Body of pancreas (tissue), 4 donors: ENCODE measurements at places on chromosomes 16 and 17. TPM values are rescaled to one million over a fixed set of nuclear protein-coding genes. Genes with fewer than 3 reads are reported as not detected.

PLCG2 gene
- total RNA-seq: 6.7 TPM

TTLL6 gene
- not detected for total RNA-seq

DNA sequence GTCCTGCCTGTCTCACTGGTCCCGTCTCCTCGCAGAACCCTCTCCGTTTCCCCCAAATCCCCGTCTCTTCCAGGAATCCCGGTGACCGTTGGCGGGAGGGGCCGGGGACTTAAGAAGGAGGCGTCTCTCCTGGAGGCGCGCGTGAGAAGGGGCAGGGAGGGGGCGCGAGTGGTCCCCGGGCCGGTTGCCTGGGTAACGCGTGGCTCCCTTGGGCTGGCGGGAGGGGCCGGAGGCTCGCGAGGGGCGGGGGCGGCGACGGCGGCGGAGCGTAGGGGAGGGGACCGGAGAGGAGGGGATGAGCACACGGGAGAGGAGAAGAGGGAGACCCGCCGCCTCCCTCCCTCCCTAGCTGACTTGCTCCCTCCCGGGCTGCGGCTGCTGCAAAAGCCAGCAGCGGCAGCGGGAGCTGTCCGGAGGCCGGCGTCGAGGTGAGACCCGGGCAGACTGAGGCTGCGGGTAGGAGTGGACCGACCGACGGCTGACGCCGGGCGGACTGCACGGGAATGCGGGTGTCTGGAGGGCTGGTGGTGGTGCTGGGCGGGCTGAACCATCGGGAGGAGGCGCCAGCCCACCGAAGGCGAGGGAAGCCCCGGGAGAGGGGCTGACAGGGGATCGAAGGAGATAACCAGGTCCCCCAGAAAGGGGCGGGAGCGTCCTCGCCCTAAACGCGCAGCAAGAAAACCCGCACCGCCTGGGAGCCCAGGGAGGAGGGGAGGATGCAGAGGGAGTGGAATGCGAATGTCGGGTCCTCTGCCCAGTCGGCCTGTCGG is at the start of gene PRRT2:
TSS of gene PRRT2 (plus strand) at position 298 of the 770 bp plus-strand sequence. CDS start 862 bp downstream, outside the sequence.
- H3K27ac ChIP-seq: peak within 1 kb of the TSS; percentile 90
- peaks cover 65% of the 10 kb centered on the region for H3K4me1 ChIP-seq
- H3K36me3 ChIP-seq: no peaks in the 10 kb centered on the region
- DNase-seq: peak; percentile 45
- no peaks in the 10 kb centered on the region for H3K27me3 ChIP-seq

DNA sequence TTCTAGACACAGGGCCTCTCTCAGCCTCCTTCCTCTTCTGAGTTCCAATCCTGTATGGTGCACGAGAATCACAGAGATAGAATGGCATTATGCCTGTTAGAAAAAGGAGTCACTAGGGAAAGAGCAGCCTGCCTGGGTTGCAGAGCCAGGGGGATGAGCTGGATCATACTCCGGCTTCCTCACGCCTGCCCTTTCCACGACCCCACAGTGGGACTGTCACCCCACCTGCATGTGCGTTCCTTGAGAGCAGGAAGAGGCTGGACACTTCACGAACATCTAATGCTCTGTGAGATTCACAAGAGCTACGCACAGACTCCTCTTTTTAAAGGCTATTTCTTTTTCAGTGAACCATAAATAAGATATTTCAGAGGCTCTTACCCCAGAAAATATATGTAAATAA is 54.8 kb downstream of the N4BP1 start:
- peaks cover 34% of the 10 kb centered on the region for H3K4me1 ChIP-seq
- H3K27ac ChIP-seq: no peak overlapping the region
- no peaks in the 10 kb centered on the region for H3K27me3 ChIP-seq
- H3K36me3 ChIP-seq: no peaks in the 10 kb centered on the region
- H3K4me3 ChIP-seq: no peak overlapping the region

DNA sequence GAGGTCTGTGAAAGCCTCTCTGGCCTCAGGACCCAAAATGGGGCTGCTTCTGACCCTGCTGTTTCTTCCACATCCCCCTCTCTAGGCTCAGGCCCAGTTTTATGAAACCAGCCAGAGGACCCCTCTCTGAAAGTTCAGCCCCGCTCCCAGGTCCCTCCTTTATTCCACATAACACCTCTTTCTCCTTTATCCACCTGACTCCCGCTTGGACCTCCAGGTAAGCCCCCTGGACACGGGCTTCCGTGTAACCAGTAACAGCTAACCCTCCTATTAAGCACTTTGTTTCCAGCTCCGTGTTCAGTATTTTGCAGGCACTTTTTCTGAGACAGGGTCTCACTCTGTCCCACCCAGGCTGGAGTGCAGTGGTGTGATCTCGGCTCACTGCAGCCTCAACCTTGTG is 37.4 kb downstream of the PSME3IP1 start:
- no peak for DNase-seq
- no peak overlapping the region for H3K4me3 ChIP-seq
- peaks cover 26% of the 10 kb centered on the region for H3K4me1 ChIP-seq
- H3K36me3 ChIP-seq: no peaks in the 10 kb centered on the region

- no peak for DNase-seq
- peak overlapping the region; percentile 82 for H3K27ac ChIP-seq
- H3K27me3 ChIP-seq: no peaks in the 10 kb centered on the region
- no peaks in the 10 kb centered on the region for H3K36me3 ChIP-seq
- no peak overlapping the region for H3K4me3 ChIP-seq
- peaks cover 90% of the 10 kb centered on the region for H3K4me1 ChIP-seq
These were observed 29.3 kb downstream of the STH start for GRCh38 chr17:46028374-46028773.

- no peaks in the 10 kb centered on the region for H3K4me1 ChIP-seq
- no peak overlapping the region for H3K4me3 ChIP-seq
- H3K27ac ChIP-seq: no peak overlapping the region
These were observed 90.0 kb downstream of the FOXL1 start for GRCh38 chr16:86668136-86668910.

DNA sequence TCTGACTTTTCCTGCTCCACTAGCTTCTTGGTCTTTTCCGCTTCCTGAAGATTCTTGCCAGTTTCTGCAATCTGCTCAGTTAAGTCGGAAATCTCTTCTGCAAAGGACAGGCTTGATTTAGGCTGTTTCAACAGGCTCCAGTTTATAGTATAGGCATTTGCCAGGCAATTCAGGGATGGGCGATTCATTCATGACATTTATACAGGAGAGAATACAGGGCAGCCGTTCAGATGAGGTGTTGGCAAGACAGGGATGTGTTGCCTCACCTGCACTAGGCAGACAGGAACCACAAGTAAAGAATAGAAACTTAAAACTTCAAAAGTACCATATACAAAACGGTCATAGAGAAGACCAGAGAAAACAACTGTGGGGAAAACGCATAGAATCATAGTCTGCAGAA is 61.7 kb downstream of the MYH13 start:
- no peak overlapping the region for H3K27ac ChIP-seq
- no peak overlapping the region for H3K4me3 ChIP-seq
- no peaks in the 10 kb centered on the region for H3K4me1 ChIP-seq
- H3K27me3 ChIP-seq: no peaks in the 10 kb centered on the region
- DNase-seq: no peak

DNA sequence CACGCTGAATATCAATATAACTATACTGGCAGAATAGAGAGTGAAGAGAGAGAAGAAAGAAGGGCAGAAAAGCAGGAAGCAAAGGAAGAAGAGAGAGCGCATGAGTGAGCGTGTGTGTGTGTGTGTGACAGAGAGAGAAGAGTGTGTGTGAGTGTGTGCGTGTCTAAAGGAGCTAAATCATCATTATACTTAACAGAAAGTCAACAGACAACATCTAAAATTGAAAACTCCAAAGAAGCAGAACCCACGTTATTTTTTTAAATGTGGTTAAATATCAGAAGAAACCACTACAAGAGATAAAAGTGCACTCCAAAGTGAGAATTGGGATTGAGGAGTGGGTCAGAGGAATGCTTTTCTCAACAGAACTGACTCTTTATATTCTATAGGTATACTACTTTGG is 77.2 kb downstream of the BRIP1 start:
- no peaks in the 10 kb centered on the region for H3K4me1 ChIP-seq
- DNase-seq: no peak
- no peak overlapping the region for H3K4me3 ChIP-seq
- H3K27ac ChIP-seq: no peak overlapping the region
